H9 (cell line): ENCODE measurements at places on chromosomes 6 and 20. TPM values are rescaled to one million over a fixed set of nuclear protein-coding genes. Genes with fewer than 3 reads are reported as not detected.

DNA sequence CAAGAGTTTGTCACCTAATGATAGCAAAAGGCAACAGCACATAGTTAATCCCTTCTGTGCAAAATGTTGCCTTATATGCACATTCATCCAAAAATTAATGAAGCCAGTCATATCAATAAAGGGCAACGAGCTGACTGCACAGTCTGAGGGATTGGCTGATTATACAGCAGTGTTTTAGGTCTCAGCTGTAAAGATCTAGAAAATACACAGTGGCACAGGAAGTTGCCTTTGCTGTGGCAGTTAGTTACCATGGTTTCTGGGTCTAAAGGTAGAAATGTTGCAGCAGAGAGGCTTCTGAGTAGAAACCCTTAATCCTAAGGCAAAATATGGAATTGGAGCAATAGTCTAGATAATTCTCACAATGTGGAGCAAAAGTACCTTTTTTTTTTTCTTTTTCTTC lies 89.7 kb downstream of the SMPDL3A start:
- no peaks in the 10 kb centered on the region for H3K27me3 ChIP-seq
- DNase-seq: no peak
- no peak overlapping the region for H3K4me3 ChIP-seq
- H3K27ac ChIP-seq: no peak overlapping the region

The OR2J3 gene
- not detected in 2 replicates for total RNA-seq

DNA sequence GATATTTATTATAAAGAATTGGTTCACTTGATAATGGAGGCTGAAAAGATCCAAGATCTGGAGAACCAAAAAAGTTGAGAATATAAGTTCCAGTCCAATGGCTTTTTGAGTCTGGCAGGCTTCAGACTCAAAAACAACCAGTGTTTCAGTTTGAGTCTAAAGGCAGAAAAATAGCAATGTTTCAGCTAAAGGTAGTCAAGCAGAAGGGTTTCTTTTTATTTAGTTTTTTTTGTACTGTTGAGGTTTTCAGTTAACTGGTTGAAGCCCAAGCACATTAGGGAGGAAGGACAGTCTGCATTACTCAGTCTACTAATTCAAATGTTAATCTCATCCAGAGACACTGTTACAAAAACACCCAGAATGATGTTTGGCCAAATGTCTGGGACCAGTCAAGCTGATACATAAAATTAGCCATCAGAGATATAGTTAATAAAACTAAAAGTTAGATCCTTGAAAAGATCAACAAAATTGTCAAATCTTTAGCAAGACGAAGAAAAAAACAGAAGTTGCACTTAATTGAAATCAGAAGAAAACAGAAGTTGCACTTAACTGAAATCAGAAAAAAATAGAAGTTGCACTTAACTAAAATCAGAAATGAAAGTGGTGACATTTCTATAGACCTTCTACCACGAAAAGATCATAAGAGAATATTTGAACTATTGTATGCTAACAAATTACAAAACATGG lies 980.3 kb upstream of the FLRT3 start:
- H3K36me3 ChIP-seq: no peaks in the 10 kb centered on the region
- no peak overlapping the region for H3K27ac ChIP-seq
- H3K27me3 ChIP-seq: no peaks in the 10 kb centered on the region
- no peak for DNase-seq
- H3K4me3 ChIP-seq: no peak overlapping the region

The ZNFX1 gene
- 12.8 and 13.3 TPM in 2 replicates for total RNA-seq

- H3K27ac ChIP-seq: no peak overlapping the region
- no peak overlapping the region for H3K4me3 ChIP-seq
- H3K4me1 ChIP-seq: no peaks in the 10 kb centered on the region
- H3K27me3 ChIP-seq: no peaks in the 10 kb centered on the region
- no peak for DNase-seq
These were observed 11.8 kb downstream of the C20orf203 start for GRCh38 chr20:32661820-32662528.

The TGM2 gene
- total RNA-seq: 1.1 and 1.4 TPM in 2 replicates

DNA sequence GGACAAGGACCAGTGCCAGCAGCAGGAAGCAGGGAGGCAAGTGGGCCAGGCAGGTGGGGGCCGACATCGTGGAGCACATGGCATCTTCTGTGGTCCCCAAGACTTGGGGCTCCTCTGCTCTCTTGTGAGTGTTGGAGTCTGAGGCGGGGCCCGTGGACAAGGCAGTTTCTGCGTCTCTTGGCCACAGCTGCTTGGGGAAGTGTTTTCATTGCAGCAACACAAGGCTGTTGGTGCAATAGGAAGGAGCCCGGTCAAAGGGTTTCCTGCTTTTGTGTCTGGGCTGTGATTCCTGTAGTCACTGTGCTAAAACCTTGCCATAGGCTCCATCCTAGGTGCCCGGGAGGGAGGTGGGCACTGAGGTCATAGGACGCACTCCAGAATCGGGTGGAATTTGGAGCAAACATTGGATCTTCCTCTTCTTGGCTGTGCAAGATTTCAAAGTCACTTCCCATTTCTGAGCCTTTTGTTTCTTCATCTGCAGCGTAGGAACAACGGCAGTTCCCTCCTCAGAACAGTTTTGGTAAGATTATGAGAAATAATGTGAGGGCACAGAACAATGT lies at the start of gene SIRPB2:
Gene SIRPB2, minus strand, starts transcription at position 140 of the 560 bp plus-strand sequence. Its CDS starts 61 bp downstream, at position 79.
- no peak for DNase-seq
- no peaks in the 10 kb centered on the region for H3K4me1 ChIP-seq
- no peak within 1 kb of the TSS for H3K4me3 ChIP-seq
- no peaks in the 10 kb centered on the region for H3K27me3 ChIP-seq
- no peak within 1 kb of the TSS for H3K27ac ChIP-seq
- H3K36me3 ChIP-seq: no peaks in the 10 kb centered on the region

The LTB gene
- total RNA-seq: not detected in 2 replicates

DNA sequence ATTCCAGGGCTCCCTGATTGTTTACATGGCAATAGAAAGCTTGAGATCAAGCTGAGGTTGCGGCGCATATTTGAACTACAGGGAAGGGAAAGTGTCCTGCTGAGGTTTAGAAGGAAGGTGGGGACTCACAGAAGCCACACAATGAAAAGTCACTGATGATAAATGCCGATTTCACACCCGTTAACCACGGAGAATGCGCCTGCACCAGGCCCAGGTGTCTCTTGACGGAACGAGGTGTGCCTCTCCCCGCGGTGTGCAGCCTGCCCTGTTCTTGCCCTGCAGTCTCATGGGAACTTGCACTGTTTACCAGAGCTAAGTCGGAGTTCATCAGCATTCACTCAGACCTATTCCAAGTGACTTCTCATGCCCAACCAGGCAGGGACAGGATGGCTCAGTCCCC lies 90.3 kb downstream of the LY86 start:
- no peak overlapping the region for H3K27ac ChIP-seq
- no peaks in the 10 kb centered on the region for H3K27me3 ChIP-seq
- H3K4me1 ChIP-seq: peaks cover 4% of the 10 kb centered on the region; the same call in 1 of the 2 replicates
- H3K36me3 ChIP-seq: no peaks in the 10 kb centered on the region
- DNase-seq: no peak
